Right ventricle myocardium superior (tissue), 1 donor: ENCODE measurements at places on chromosomes 3 and 15.

GRCh38 chr3:52787246-52787645 is 7.3 kb upstream of the ITIH3 start:
- DNase-seq: peak; percentile 12

GRCh38 chr15:77025941-77026411 is 31.1 kb downstream of the PSTPIP1 start:
- peak; percentile 12 for DNase-seq

GRCh38 chr3:167406876-167407492 is 26.9 kb upstream of the ZBBX start:
- DNase-seq: no peak

DNA sequence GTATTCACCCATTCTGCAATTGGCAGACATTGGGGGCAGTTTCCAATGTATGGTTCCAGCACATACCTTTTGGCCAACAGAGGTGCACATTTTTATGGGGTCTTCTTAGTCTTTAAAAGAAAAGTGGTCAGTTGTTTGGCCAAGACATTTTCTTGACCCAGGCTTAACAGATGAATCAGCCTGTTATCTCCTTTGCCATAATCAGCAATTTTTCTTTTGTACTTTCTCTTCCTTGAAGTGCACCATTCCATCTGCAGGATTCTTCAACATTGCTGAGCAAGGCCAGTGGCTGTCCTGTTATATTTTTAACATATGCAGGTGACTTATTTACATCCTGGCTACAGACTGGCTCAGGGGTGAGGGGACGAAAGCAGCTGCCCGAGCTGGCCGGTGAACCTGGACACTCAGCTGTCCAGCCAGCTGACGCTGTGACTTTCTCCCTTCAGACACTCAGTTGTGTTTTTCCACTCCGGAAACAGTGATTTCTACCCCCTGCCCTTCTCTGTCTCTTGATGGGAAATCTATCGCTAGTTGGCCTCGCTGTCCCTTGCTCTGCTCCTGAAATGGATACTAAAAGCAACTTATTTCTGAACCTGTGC is 96.5 kb upstream of the TNFAIP8L3 start:
- DNase-seq: no peak

DNA sequence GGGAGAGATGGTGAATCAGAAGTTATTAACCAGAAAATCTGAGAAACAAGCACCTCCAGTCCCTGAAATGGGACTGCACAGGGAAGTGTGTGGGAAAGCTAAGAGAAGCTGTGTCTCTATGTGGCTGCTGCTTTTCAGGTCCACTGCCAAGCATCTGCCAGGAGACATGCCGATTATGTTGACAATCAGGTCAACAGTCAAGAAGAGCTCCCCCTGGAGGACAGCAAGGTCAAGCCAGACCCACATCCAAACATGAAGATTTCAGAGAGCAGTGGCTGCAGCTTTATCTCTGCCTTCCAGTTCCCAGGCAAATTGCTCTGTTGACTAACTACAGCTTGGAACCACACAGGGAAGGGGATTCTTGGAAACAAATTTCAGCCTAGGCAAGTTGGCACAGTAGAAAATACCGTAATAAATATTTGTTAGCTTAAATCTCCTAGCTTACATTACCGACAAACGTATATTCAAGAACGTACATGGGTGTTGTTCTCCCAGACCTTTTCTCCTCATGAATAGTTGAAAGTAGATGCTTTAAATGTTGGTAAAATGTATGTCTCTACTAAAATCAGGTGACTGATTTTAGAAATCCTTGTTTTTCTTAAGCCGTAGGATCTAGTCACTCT is 394.5 kb upstream of the RARB start:
- DNase-seq: peak; percentile 49

- DNase-seq: no peak
These were observed 17.8 kb downstream of the GCSAM start for GRCh38 chr3:112115161-112115739.

GRCh38 chr3:72088486-72089025 is 303.6 kb upstream of the PROK2 start:
- DNase-seq: no peak

DNA sequence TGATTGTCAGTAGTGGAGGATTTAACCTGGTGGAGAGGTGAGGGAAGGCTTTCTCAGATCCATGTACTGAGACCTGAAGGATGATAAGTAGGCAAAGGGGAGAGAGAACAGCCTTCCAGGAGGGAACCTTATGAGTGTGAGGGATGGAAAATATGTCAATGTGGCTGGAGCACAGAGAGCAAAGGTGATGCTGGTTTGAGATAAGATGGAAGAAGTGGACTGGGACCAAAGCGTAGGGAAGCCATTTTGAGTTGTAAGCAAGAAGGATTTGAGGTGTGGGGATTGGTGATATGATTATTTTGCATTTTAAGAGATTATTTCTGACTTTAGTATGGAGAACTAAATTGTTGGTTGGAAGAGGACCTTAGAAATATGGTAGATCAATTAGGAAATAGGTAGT is 3.9 kb downstream of the FBXO45 start:
- DNase-seq: no peak

- no peak for DNase-seq
These were observed 13.4 kb upstream of the TBC1D5 start for GRCh38 chr3:17755836-17756235.

- no peak for DNase-seq
These were observed 2.0 kb downstream of the MYEF2 start for GRCh38 chr15:48176112-48176511.

DNA sequence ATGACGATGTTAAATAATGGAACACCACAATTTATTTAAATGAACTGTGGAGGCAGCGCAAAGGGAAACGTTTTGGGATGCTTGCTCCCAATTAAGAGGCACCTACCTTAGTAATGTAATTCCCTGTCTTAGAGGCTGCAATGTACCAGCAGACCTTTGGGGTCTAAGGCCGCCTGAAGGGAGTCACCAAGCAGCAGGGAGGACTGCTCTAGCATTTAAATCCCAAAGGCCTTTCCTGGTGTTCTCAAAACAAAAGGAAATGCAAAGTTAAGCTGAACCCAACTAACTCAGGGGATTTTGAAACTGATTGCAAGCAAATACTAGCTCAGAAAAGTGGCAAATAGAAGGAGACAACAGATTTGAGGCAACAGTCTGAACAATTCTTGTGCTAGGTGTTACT is 510.8 kb downstream of the GABRG3 start:
- no peak for DNase-seq

DNA sequence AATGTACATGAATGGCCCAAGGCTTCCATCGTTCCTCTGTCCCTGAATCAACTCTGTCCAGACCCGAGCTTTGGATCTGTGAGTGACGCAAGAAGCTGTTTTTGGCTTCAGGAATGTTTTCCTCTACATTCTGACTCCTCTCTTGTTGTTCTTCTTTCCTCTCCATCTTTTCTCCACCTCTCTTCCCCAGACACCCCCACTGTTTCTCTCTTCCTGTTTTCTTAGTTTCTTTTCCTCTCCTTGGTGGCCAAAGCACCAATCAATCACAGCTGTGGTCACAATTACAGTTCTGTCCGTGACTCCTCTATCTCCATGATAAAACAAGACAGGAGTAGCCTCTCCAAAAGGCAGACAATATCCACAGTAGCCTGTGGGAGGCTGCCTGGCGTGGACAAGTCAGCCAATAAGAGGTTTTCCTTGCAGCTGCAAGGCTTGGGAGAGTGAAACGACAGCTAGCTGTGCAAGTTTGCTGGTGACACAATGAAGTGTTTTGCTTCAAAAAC is 4.9 kb upstream of the TMEM212 start:
- DNase-seq: peak; percentile 67

DNA sequence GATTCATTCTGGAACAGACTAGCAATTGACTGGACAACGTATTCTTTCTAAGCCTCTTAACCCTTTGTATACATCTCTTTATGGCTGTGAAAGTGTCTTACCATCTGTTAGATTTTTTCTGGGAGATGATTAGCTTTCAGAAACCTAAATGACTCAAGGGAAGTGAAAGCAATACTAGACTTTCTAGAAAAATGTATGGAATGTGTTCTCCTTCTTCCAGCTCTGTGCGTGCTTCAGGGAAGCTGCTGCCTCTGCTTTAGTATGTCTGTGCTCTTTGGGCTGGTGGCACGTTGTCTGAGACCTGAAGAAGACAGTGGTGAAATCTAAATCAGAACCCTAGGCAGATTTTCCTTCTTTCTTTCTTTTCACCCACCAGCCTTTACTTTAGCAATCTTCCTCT is 89.5 kb downstream of the ITPR1 start:
- no peak for DNase-seq

DNA sequence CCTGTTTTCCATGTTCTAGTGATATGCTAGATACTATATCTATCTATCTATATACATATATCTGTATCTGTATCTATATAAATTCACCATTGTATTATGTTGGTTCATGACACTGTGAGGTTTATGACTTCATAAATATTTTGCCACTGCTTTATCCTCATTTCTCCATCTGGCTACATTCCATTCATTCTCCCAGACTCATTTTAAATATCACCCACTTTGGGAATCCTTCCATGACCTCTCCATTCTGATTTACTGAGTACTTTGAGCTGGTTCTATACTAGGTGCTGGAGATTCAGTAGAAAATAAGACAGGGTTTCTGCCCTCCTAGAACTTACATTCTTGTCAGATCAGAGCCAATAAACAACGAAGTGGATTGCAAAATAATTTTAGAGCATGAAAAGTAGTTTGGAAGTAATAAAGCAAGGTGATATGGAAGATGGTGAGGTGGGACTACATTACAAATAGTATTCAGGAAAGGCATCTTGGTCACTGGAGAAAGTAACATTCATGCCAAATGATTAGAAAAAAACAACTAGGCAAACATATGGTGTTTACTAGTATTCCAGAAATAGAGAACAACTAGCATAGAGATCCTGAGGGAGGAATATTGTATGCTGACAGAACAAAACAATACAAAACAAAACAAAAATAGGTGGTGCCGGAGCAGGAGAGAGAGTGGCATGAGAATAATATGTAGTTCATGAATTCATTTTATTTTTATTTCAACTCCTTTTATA is 11.6 kb upstream of the PLSCR4 start:
- no peak for DNase-seq

DNA sequence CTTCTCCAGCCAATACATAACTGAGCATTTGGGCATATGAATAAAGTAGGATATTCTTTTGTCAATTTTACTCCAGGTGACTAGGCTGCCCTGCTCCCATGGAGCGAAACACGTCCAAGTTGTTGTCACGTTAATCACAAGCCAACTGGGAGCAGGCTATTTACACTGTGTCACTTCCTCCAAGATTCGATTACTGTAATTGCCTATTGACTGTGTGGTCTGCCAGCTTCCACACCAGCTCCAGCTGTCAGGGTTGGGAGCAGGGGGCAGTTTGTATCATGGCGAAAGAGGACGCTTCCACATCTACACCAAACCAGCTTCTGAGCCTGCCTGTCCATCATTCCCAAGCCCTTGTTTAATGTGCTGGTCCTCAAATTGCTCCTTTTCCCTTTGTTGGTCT is 89.2 kb upstream of the RORA start:
- no peak for DNase-seq

DNA sequence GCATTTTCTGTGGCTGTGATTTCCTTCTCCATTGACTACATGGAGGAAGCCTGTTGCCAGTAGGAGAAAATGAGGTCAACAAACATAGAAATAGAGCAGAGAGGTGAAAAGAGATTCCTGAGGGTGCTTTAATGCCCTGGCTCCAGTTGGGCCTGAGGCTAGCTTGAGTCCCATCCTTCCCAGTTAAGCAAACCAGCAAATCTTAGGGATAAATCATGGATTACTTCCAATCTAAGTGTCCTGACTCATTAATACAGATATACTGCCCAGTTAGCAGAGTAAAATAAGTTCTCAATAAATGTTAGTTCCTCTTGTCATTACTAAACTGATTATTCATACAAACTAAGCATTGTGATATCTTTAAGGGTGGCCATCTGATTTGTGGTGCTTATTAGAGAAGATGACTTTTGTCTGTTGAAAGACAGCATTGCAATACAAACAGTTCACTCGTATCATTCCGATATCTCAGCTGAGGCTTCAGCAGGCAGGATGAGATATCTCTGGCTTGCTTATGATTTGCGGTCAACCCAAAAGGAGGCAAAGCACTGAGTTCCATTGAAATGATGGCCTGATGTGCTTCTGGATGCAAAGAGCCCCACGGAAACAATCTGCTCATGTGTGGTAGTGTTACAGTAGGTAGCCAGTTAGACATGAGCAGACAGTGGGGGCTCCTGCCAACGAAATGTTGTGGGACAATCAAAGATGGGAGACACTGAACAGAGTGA is 6.6 kb upstream of the STARD5 start:
- DNase-seq: no peak

DNA sequence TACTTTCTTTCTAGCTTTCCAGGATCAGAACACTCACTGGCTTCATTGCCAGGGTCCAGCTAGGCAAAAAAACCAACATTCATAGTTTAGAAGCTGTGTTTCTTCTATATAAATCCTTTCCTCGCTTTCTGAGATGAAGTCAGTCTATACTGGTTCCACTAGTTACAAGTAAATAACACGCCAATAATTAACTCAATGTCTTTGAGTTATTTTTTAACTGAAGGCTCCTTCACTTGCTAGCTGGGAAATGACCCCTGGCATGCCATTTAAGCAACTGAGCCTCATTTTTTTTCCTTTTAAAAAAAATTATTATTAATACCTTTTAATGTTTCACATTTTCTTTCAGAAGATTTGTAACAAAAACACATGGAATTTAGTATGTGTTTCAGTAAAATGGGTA is 2.1 kb upstream of the CCDC174 start:
- no peak for DNase-seq
